Gastroesophageal sphincter (tissue), 4 donors: ENCODE measurements at places on chromosomes 13 and 19.

DNA sequence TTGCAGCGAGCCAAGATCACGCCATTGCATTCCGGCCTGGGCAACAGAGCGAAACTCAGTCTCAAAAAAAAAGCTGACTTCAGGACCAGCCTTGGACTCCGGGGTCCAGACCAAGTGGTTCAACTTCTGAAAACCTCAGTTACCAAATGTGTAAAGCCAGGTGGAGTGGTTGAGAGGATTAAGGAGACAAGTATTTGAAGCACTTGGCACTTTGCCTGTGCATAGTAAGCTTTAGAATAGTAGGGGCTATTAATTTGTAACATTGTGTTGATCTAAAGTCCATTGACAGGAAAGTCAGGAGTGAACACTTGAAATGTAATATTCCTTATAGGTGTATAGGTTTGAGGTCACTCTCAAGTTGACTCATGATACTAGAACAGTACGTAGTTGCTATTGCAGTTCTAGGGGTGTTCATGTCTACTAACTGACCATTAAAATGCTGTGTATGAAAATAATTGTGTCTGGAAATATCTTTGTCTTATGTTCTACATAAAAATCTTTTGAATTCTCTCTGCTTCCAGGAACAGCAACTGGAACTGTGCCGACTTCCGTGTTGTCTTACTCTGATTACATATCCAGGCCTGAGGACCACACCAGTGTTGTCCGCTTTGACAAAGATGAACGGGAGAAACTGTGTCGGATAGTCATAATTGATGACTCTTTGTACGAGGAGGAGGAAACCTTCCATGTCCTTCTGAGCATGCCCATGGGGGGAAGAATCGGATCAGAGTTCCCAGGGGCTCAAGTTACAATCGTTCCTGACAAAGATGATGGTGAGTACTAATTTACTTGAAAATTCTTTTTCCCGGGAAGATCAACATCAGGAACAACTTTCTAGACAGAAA lies 97.4 kb downstream of the FREM2 start:
- no peak for ATAC-seq

DNA sequence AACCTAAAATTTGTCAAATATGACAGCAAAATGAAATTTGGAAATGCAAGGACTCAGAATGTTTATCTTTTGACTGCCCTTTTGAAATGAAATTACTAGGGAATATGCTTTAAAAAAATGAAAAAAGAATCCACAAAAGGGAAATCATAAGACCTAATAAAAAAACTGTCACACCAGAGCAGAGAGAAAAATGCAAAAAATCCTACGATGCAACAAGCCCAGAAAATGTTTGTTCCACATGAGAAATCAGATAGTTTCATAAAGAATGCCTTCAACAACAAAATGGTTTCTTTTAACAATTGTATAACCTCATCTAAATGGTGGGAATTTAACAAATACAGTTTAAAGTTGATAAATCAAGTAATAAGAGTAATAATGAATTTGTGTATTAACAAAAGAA lies 8.0 kb downstream of the LPAR6 start:
- no peak for ATAC-seq

DNA sequence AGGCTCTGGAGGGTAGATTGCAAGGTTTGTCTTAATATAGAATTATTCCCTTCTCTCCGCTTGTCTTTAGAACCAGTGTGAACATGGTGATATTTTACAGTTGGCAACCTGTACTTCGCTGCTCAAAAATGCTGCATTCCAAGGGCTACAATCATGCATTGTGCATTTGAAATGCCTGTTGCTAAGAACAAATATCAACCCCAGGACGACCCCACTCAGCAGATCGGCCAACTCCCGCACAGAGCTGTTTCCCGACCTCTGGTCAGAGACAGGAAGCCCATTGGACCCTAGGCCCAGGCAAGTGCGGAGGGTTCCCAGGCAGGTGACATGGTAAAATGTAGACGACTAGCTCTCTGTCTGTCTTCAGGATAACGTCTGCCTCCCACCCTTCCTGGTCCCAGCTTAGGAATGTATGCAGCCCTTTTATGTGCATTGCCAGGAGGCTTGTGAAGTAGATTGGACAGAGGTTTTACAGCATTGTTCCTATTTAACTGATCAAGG lies 263.5 kb downstream of the FOXO1 start:
- ATAC-seq, result peak; percentile 23

DNA sequence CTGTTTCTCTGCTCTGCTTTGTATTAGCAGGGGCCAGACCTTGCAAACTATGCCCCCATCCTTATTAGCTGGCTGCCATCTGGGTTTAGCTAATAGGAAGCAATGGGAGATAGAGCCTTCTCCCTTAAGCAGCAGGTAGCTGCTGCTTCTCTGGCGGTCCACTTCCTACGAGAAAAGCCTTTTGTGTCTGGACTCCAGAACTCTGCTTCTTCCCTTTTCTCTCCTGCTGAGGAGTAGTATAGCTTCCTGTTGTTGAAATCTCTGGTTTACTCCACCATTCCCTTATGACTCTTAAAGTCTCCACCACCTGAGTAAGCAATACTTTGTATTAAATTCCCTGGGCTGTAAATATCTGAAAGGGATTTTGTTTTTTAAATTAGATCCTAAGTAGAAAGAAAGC lies 147.1 kb downstream of the DNAJC15 start:
- no peak for ATAC-seq

GRCh38 chr19:21749090-21749489 lies 18.3 kb downstream of the ZNF100 start:
- no peak for ATAC-seq

GRCh38 chr13:110466266-110466915 lies 95.1 kb downstream of the RAB20 start:
- ATAC-seq, result no peak

- ATAC-seq, result no peak
Measured at GRCh38 chr13:72246396-72246795, 379.4 kb upstream of the DACH1 start.

GRCh38 chr13:40495621-40496001 lies 170.8 kb downstream of the FOXO1 start:
- ATAC-seq, result no peak
